ENCODE measurements at places on chromosomes 16 and 17. TPM values are rescaled to one million over a fixed set of nuclear protein-coding genes. Genes with fewer than 3 reads are reported as not detected.

- no peaks in the 10 kb centered on the region for H3K36me3 ChIP-seq
- no peak overlapping the region for H3K4me3 ChIP-seq
Measured at GRCh38 chr16:2739625-2740430, 12.6 kb upstream of the SRRM2 start.

- peaks cover 1% of the 10 kb centered on the region for H3K36me3 ChIP-seq
- H3K27ac ChIP-seq: no peak overlapping the region
- no peak for DNase-seq
- no peaks in the 10 kb centered on the region for H3K4me1 ChIP-seq
- no peak overlapping the region for H3K4me3 ChIP-seq
Measured at GRCh38 chr16:7957151-7957550, 624.5 kb downstream of the RBFOX1 start.

GRCh38 chr17:58985367-58985766 is 121.3 kb downstream of the TRIM37 start:
- no peak overlapping the region for H3K27ac ChIP-seq
- H3K4me1 ChIP-seq: peaks cover 8% of the 10 kb centered on the region
- no peak overlapping the region for H3K4me3 ChIP-seq
- no peaks in the 10 kb centered on the region for H3K27me3 ChIP-seq

GRCh38 chr16:89779909-89780305 is 36.5 kb downstream of the FANCA start:
- no peak overlapping the region for H3K27ac ChIP-seq
- H3K4me1 ChIP-seq: peaks cover 6% of the 10 kb centered on the region
- H3K4me3 ChIP-seq: no peak overlapping the region
- no peak for DNase-seq

DNA sequence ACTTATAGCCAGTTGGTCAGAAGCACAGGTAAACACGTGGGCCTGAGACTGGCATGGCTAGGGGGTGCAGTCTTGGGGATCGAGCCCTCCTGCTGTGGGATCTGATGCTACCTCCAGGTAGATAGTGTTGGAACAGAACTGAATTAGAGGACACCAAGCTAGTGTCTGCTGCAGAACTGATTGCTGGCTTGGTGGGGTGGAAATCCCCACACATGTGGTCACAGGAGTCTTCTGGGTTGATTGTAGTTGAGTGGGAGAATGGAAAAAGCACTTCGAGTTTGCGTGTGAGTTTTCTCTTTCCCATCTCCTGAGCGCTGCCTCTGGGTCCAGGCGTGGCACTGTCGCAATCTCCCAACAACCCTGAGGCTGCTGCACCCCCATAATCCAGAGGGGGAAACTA is 8.0 kb upstream of the SPATA32 start:
- peak overlapping the region; percentile 16 for H3K27ac ChIP-seq
- H3K27me3 ChIP-seq: no peaks in the 10 kb centered on the region
- peaks cover 44% of the 10 kb centered on the region for H3K36me3 ChIP-seq
- peaks cover 14% of the 10 kb centered on the region for H3K4me1 ChIP-seq
- H3K4me3 ChIP-seq: no peak overlapping the region

CLDN7 gene
- 0.40 TPM for total RNA-seq

CD79B gene
- total RNA-seq: 24.2 TPM

SLC12A3 gene
- not detected for total RNA-seq

C16orf46 gene
- total RNA-seq: 0.74 TPM

CCL14 gene
- total RNA-seq: not detected

Measured in activated naive CD4-positive, alpha-beta T cell treated with anti-CD3 and anti-CD28 coated beads for 36 hours (primary cell).